RWPE2 (cell line): ENCODE measurements at places on chromosomes 2 and 18.

DNA sequence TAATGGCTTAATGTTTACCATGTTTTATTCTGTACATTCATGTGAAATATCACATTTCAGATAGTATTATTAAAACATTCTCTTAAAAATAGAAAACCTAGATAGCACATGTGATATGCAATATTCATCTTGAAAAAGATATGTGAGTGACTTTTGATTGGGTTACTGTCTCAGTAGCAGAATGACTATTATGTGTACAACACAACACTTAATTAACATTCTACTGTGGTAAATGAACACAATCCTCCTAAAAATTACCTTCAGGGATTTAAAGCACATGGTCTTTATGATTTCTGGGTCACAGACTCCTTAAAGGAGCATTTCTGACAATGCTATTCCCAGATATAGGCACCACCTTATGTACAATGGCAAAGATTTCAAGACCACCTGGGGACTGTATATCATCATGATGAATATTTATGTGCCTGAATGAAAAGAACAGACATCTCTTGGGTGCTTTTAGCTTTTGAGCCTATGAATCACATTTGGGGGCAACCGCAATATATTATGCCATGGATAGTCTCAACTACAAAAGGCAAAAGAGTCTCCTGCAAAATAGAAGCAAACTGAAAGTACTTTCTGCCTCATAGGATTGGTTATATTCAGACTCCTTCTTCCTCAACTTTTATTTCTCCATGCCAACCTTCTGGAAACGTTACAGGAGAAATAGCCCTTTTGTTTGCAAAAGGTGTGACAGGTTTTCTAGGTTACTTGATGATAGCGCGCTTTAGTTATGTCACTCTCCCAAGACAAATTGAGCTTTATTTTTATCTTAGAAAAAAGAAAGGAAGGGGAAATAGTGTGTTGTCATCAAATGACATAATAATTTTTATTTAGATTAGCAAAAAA, 259.0 kb downstream of the CALCRL start:
- DNase-seq = no peak

GRCh38 chr2:3478846-3479385, 40.4 kb downstream of the ADI1 start:
- no peak for DNase-seq

- no peak for DNase-seq
These were observed 110.2 kb downstream of the OLA1 start for GRCh38 chr2:174138161-174138560.

DNA sequence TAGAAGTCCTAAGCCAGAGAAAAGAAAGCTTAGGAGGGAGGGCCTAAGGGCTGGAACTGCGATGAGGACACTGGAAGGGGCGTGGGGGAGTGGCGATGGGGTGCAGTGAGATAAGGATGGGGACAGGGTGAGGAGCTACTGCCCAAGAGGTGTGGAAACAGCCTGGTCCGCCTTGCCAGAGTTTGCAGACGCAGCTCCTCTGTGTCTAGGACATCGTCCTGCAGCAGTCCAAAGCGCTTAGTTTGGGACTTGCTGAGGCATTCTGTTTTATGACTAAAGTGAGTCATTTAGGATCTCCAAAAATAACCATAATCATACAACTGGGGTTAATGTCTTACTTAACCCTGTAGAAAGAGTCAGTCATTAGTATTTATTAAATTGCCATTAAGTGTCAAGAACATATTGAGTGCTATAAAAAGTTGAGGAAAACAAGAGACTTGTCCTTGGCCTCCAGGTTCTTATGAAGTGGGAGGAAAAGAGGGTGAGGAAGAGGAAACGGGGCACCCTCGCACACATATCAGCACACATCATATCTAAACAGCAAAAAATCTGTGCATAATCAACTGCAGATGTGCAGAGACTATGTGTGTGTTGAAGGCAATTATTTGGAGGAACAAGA, 74.8 kb downstream of the CDK15 start:
- DNase-seq = no peak

DNA sequence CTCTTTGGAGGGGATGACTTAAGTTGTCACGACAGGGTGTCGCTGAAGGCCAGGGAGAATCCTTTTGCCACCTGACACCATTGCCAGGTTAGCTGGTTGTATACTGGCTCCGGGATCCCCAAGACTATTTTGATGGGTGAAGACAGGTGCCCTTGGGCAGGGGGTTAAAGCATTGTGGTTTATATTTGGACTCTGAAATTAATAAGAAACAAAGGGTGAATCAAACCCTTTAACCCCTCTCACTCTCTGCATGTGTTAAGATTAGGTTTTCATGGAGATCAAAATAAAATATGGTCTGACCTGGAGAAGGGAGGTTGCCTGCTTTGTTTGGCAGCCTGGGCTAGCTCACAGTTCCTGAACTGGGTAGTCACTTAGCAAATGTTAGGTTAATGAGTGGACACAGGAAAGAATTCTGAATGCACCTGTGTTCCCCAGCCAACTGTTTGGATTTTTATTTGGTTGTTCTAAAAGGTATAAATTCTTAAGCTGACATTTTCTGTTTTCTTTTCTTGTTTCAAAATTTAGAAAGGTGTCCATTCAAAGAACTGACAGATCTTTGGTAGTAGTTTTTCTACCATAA, 301.7 kb downstream of the KCNS3 start:
- no peak for DNase-seq

- no peak for DNase-seq
These were observed 126.1 kb downstream of the MYCN start for GRCh38 chr2:16066261-16067036.

DNA sequence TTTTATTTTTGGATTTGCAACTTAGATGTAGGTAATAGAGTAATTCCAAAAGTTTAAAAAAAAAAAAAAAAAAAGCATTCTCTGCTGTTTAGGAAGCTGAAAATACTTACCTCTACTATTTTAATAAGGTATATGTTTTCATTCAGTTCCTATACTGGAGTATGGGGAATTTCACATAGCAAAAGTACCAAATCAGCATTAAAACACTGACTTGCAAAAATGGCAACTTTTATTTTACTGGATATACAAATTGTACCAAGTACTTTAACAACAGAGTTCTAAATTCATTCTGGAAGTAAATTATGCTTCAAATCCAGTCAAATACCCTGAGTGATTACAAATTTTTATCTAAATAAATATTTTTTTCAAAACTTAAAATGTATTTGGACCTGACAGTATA, 76.7 kb downstream of the TCF4 start:
- DNase-seq = no peak

GRCh38 chr2:126482582-126483464, 173.1 kb upstream of the GYPC start:
- DNase-seq = no peak

DNA sequence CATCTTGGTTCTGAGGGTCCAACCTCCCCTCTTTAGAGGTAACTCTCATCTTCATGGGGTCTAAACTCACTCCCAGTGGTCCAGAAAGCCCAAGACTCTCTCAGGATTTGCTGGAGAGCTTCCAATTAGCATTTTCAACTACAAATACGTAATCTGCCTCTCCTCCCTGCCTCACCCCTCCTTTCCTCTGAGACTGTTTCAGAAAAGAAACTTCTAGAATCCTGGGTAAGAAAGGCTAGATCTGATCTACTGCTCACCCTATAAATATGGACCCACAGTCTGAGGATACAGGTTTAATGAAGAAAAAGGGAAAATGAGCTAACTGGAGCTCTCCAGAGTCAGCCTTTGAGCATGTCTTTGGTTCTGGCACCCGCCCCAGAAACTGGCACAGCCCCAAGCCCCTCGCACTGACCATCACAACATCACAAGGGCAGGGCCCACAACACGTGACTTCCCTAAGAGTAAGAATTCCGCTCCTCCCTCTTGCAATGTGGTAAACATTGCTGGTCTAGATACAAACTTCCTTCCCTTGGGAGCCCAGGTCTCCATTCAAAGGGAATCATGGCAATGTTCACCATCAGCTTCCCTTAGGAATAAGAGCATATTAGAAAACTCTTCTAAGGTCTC, 21.7 kb upstream of the IHH start:
- DNase-seq = no peak

DNA sequence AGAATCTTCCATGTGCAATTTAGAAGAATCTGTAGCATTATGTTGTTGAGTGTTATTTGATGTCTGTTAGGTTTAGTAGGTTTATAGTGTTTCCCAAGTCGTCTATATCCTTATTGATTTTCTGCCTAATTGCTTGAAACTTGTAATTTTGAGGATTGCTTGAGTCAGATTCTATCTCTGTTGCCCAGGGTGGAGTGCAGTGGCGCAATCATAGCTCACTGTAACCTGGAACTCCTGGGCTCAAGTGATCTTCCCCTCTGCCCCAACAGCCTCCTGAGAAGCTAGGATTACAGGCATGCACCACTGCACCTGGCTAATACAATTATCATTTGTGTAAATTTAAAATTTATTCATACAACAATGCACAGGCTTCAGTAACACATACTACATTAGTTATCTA, 3.1 kb upstream of the TCF23 start:
- no peak for DNase-seq

DNA sequence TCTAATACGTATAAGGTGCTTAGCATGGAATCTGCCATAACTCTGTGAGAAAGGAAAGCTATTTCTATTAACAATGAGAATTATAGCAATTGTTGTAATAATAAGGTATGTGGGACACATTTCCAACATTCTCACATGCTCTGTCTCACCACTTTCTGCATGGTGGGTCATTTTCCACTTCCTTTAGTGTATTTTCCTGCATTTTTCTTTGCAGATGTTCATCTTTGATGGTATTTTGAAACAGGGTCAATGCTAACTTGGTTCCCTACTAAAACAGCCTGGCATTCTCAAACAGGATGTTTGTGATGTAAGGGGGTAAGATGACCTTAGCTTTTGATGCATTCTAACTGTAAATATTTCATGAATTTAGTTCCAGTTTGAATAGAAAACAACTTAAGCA, 54.7 kb downstream of the MYO1B start:
- DNase-seq = no peak

GRCh38 chr2:179255129-179255528, 9.5 kb downstream of the SESTD1 start:
- no peak for DNase-seq

DNA sequence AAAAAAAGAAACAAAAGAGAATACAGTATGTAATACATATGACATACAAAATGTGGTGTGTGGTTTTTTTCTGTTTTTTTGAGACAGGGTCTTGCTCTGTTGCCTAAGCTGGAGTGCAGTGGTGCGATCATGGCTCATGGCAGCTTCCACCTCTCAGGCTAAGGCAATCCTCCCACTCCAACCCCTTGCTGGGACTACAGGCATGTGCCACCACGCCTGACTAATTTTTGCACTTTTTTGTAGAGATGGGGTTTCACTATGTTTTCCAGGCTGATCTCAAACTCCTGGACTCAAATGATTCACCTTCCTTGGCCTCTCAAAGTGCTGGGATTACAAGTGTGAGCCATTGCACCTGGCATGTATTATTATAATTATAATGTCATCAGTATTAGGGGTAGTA, 38.9 kb downstream of the DHX57 start:
- DNase-seq = no peak

GRCh38 chr2:226760412-226761194, 39.0 kb downstream of the IRS1 start:
- DNase-seq = no peak

DNA sequence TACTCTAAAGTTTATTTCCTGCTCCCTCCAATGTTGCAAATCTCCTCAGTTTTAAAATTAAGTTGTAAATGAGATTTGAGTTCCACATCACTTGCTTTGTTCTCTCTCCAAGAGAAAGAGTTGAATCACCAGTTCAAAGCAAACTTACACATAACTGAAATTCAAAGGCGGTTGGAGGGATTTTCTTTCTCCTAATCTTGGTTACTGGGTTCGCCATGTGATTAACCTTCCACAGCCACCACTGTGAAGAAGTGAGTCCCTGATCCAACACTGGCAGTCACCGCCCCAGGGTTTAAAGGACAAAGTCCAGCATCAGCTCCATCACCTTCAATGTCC, 247.1 kb downstream of the MYCN start:
- DNase-seq = no peak

GRCh38 chr2:165239856-165240515, 772 bp downstream of the SCN2A start:
- no peak for DNase-seq

- no peak for DNase-seq
These were observed 62.1 kb upstream of the CTLA4 start for GRCh38 chr2:203805486-203805838.

DNA sequence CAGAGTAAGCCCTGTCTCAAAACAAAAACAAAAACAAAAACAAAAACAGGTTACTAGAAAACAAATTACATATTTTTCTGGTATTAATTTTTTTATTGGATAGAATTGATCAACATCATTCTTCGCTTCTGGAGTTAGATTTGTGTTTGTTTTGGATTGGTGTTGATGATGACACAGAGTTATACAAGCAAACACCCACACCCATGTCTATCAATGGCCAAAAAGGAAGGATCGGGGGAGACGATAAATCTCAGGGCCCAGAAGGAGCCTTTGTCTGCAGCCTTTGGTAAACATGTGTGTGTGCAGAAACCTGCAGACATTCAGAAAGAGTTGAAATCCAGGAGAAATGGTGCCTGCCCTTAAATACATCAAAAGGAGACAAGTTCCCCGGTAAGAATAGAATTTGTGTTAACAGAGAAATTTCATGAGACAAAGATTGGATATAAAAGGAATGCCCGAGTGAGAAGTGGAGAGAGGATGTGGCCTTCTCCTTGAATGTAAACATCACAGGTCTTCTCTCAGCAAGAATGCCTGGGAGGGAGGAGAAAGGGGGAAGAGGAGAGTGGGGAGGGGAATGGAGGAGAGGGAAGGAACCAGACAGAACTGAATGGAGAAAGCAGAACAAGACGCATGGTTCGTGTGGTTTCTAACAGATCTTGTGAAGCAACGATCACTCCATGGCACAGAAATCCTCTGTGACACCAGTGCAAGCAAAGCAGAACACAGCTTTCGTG, 40.4 kb upstream of the TMEM178A start:
- no peak for DNase-seq

GRCh38 chr2:29110916-29111535, 4.2 kb upstream of the CLIP4 start:
- no peak for DNase-seq

GRCh38 chr2:151919786-151920185, 91.6 kb upstream of the ARL5A start:
- DNase-seq = no peak

- no peak for DNase-seq
These were observed 75.9 kb downstream of the NFATC1 start for GRCh38 chr18:79471597-79471996.

- DNase-seq = no peak
These were observed 60.9 kb upstream of the MGAT5 start for GRCh38 chr2:134193006-134193405.

GRCh38 chr18:61587865-61588264, 254.6 kb downstream of the CDH20 start:
- DNase-seq = no peak

- no peak for DNase-seq
These were observed 21.2 kb upstream of the NAB1 start for GRCh38 chr2:190627448-190628412.

DNA sequence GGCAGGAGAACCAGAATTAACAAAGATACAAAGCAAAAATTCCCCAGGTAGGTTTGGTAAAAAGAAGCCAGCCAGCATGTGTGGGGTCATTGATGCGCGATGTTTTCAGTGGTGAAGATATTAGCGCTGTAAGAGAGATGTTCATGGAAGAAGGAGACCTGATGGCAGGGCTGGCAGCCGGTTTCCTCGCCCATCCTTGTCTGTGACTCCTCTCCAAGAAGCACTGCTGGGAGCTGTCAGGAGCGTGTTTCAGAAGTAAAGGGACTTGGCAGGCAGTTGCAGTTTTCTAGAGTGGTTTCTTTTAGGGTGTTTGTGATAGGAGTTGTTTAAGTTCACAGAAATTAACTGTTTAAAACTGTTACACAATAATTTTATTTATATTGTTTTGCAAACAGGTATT, 24.6 kb downstream of the TAF1B start:
- no peak for DNase-seq

GRCh38 chr2:46645681-46646162, 166.4 kb downstream of the TMEM247 start:
- no peak for DNase-seq

- DNase-seq = no peak
These were observed 330.5 kb upstream of the SLC39A10 start for GRCh38 chr2:195326537-195326936.
